Epithelial cell of proximal tubule (primary cell): ENCODE measurements at places on chromosomes 11 and 22.

GRCh38 chr11:121032546-121032945 lies 8.6 kb downstream of the TBCEL start:
- no peak for DNase-seq

- no peak for DNase-seq
These were observed 3.3 kb downstream of the SCGB1D2 start for GRCh38 chr11:62245271-62245753.

GRCh38 chr11:95306801-95307200 lies 75.8 kb upstream of the SESN3 start:
- no peak for DNase-seq

DNA sequence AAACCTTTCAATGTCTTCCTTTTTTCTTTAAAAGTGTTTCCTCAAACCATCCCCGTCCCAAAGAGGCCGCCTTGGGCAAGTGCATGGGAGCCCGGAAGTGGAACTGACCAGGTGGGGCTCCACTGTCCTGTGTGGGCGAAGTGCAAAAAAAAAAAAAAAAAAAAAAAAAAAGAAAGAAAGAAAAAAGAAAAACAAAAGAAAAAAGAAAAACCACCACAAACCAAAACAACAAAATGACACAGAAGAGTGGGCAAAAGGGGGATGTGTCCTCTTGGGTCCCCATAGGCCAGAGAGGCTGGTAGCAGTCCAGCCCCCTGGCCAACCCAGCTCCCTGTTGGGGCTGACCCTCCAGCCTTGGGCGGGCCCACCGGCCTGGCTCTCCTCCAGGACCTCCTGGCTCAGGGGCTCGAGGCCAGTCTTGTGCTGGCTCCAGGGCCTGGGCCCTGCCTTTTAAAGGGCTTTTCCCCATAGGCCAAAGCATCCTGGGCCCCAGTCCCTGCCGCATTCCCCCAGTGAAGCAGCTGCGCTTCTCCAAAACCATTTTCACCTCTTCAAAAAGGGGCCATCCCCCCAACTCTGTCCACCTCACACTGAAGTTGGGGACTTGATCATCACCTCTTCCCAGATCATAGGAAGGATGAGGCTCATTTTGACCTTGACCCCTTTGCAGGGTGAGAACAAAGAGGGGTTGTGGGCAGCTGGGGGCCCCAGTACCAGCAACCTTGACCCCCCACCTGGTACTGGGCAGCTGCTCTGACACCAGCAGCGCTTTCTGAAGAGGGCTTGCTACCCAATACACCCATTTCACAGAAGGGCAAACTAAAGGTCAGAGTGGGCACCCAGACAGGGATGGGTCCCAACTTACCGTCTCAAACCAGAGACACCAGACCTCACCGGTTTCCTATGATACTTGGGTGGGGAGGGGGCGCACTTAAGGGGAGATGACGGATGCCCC lies 9.4 kb downstream of the CBX6 start:
- no peak for DNase-seq

GRCh38 chr11:36362902-36363301 lies 66.8 kb downstream of the PRR5L start:
- peak; percentile 69 for DNase-seq

DNA sequence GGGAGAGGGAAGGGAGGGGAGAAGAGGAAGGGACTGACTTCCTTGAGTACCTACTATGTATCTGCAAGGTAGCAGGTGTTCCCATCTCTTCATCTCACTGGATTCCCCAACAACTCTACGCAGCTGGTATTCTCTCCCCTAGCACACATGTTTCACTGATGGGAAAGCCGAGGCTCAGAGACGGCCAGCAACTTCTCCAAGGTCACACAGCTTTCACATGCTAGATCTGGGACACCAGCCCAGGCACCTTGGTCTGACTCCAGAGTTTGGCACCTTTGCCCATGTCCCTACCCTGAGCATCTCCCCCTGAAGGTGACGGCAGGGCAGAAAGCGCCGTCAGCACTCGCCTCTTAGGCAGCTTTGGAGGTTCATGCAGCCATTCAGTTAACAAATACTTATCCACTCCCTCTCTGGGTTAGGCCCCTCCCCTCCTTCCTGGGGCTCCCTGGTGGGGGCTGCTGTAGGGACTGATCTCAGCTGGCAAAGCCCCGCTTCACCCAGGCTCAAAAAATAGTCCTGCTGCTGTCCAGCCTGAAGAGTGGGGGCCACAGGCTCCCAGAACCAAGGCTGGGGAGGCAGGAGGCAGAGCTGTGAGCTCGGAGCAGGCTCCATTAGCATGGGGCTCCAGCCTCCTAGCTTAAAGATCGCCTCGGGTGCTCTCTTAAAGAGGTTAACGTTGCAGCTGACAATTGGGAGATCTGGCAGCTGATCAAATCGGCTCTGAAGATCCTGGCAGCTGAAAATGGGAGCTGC lies 79.4 kb downstream of the IGLL1 start:
- DNase-seq: no peak

DNA sequence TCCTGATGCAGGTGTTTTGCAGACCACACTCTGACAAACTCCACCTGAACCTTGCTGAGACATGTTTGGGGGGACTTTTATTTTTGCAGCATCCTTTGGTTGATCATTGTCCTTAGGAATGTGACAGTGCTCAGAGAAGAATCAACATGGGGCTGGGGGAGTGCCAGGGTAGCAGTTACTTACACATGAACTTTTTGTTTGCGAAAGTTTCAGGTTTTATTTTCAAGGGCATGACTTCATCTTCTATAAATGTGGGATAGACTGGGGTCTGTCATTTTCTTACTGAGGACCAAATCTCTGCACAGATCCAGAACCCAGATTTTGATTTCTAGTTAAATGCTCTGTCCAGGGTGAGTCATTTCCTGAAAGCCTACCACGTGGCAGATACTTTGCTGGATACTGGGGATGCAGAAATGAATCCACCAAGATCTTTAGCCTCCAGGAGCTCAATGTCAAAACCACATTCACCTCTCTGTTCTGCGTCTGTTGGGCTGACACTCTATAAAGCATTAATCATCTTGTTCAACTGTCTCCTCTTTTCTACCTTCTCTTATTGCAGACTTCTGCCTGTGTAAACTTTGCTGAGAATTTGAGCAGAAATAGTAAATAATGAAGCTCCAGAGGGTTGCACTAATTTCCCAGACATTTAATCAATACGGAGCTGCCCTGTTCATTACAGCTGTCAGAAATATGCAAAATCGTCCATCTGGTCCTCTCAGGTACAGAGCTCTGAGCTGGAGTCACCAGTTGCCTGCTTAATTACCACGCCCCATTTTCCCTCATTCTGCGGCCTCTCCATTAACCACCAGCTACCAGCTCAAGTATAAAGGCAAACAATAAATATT lies 387.9 kb downstream of the MIAT start:
- peak; percentile 1 for DNase-seq

DNA sequence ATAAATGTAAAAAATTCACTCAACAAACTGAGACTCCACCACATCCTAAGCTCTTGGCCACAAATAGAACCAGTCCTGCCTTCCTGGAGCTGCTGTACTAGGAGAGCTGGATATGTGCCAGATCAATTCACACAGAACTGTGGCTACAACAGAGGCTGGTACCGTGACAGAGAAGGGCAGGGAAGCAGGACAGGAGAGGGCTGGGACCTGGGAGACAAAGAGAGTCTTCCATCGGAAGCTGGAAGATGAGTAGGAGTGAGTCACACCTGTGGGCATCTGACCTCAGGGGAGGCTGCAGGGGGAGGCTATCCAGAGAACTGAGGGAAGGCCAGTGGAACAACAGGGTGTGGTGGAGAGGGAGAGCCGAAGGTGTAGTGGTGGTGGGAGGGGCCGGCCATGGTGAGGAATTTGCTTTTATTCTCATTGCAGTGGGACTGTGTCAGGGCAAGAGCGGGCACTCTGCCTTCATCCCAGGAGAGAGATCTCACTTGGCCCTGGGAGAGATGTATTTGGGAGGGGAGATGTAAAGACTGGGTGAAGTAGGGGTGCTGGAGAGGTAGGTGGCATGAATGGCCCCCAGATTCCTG lies 1.9 kb upstream of the LTBP3 start:
- no peak for DNase-seq

DNA sequence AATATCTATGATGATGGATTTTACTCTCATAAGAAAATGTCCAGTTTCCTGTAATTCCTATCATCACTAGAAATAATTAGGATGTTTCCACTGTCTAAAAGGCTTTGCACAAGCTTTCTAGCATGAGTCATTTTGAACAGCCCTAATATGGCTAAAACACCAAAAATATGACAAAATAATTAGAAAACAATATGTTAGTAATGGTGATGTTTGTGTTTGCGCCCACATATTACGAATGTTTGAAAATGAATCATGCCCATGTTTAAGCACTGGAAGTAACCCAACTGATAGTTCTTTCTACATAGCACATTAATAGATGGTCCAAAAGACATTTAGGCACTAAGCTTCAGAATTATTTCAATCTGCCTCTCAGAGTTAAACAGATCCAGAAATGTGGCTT lies 96.0 kb downstream of the TRPC6 start:
- DNase-seq: no peak

- no peak for DNase-seq
These were observed 110.2 kb downstream of the ST3GAL4 start for GRCh38 chr11:126465573-126466188.

DNA sequence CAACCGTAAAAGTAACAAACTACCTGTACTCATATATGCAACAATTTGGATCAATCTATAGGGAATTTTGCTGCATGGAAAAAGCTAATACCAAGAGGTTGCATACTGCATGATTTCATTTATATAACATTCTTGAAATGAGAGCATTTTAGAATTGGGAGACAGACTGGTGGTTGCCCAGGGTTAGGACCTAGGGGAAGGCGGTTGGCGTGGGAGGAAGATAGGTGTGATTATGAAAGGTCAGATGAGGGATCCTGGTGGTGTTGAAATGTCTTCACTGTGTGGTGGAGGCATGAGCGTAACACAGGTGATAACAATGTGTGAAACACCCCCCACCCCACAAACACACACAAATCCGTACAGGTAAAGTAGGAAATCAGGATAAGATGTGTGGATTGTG lies 176.6 kb upstream of the ZBED5 start:
- DNase-seq: no peak

- no peak for DNase-seq
These were observed 24.8 kb downstream of the GAB2 start for GRCh38 chr11:78392854-78393253.

DNA sequence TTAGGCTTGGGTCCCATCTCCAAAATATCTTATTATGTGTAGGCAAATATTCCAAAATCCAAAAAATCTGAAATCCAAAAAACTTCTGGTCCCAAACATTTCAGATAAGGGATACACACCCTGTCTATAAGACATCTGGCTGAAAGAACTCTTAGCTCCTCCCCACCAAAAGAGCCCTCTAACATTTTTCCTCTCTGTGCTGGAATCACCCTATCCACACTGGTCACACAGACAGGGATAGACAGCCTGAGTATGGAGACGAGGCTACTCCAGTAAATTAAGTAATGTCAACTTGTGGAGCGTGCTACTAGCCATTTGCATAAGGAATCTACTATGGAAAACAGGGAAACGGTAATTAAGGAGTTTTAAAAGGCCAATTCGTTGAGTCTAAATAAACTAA lies 24.9 kb downstream of the ATP6V1E1 start:
- no peak for DNase-seq

- DNase-seq: no peak
These were observed 223.8 kb downstream of the FAM76B start for GRCh38 chr11:95565724-95566141.

DNA sequence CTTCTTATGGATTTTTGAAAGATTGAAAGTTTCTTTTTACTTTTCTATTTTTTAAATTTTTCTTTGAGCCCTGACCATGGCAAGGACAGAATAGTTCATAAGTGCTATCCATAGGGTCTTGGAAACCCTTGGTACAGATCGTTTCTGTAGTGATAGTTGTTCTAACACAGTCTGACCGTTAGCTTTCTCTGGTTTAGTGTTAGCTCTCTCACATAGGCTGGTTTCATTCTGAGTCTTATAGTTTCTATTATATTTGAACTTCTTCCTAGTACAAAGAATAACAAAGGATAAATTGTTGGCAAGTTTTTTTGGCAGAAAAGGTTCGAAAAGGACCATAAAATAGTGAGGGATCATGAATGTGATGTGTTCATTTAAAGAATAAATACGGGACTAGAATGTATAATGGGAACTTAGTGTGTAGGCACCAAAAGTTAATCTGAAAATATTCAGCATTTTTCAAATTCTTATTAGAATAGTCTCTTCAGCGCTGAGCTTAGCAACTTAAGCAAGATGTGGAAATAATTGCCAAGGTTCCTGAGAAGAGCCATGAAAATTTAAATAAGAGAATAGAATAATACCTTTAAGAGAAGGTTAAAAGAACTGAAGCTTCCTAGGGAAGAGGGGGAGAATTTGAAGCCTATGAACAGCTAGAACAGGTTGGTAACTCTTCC lies 24.1 kb downstream of the FDX1 start:
- no peak for DNase-seq

DNA sequence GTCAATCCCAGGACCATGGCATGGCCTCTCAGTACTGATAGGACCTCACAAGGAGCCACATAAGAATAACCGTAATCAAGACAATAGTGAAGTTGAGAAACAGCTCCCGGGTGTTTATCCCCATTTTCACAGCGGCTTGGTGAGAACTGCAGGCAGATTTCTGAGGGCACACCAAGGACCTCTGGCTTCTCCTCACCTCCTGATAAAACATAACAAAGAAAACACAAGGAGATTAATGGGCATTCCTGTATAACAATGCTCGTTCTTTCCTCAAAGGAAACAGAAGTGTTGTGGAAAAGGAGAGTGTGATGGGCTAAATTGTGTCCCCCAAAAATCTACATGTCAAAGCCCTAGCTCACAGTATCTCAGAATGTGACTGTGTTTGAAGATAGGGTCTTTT lies 4.0 kb downstream of the SLN start:
- DNase-seq: no peak

- no peak for DNase-seq
These were observed 67.0 kb downstream of the PPP6R3 start for GRCh38 chr11:68527585-68527984.

DNA sequence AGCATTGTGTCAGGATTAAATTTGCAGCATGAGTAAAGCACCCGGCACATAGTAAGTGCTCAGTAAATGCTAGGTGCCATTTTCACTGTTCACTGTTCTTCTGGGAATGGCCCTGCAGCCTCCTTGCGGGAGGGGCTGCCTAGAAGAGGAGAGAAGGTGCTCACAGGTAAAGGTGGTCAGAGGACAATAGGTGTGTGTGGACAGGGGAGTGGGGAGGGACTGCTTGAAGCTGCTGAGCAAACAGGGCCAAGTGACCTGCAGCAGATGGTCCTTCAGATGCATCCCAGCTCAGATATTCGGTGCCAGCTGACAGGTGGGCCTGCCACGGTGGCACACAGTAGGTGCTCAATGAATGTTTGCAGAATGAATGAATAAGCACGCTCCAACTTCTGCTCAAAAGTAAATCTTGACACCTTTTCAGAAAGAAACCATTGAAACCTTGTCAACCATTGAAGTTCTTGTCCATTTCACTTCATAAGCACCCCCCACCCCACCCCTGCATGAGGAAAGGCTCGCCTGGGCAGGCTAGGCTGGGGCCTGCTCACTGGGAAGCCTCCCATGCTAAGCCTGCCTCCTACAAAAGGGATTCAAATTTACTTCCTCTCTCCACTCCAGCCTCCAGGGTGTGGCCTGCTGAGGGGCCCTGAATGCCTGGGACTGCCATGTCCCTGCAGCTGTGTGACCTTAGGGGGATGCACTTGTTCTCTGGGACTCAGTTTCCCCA lies 1.6 kb downstream of the KIAA0930 start:
- DNase-seq: no peak
